Kidney capillary endothelial cell (primary cell): ENCODE measurements at places on chromosomes 13 and 19.
A peak's percentile ranks its signal among the peaks of the same experiment; 100 is the strongest.

DNA sequence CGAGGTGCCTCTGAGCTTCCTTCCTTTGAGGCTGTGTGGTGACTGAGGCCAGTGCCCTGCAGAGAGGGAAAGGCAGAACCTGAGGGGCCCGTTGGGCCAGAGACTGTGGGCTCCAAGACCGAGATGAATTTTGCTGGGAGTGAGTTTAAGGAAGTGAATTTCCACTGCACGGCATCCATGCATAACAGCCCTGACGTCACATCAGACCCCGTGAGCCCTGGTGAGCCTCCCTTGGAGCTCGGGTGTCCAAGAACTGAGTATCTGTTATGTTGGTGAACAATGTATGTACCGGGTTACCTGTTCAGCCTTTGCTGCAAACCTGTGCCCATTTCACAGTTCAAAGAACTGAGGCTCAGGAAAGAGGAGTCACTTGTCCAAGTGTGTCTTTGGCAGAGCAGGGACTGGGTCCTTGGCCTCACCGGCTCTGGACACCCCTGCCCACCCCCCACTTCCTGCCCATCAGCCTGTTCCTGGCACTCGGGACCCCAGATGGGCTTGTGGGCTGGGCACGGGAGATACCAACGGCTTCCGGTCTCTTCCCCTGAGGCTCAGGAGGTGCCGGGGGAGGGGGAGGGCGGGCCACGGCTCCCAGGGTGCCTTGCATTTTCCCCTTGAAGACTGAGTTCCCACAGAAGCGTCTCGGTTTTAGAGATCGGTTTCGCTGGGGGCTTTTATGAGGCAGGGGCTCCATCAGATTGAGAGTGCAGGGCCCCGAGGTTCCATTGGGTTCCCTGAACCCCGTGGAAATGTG is 33.7 kb downstream of the NFILZ start:
- DNase-seq: no peak

DNA sequence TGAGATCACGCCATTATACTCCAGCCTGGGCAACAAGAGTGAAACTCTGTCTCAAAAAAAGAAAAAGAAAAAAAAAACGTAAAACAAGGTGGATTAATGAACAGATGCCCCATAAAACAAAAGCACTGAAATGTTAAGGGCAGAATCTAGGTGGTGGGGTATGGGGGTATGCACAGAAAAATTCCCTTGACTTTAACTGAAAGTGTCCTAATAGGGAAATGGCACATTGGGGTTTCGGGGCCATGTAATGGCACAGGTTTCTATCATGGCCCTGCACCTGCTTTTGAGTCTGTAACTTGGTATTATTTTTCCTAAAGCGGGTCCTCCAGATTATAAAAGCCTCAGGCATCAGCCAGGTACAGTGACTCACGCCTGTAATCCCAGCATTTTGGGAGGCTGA is 16.2 kb downstream of the NOP53 start:
- no peak for DNase-seq

DNA sequence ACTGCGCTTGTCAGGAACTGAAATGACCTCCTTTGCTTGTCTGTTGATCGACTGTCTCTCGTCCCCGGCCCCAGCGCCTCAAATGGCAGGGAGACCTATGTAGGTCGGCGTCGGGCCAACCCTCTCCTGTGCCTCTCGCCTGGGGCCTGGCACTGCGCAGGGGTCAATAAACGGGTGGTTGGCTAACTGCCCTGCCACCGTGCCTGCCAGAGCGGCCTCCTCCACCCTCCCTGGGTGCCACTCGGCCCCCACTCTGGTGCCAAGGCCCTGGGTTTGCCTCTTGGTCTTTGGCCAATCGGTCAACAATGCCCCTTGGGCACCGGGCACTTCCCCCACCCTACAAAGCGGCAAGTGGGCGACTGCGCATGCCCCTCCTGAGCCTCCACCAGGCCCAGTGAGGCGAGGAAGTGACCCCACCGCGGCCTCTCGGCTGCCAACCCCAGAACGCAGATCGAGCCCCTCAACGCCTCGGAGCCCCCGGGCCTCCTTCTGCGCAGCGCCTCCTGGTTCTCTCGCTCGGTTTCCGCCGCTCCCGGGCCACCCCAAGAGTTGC is 1.1 kb downstream of the KEAP1 start:
- DNase-seq: peak; percentile 38

DNA sequence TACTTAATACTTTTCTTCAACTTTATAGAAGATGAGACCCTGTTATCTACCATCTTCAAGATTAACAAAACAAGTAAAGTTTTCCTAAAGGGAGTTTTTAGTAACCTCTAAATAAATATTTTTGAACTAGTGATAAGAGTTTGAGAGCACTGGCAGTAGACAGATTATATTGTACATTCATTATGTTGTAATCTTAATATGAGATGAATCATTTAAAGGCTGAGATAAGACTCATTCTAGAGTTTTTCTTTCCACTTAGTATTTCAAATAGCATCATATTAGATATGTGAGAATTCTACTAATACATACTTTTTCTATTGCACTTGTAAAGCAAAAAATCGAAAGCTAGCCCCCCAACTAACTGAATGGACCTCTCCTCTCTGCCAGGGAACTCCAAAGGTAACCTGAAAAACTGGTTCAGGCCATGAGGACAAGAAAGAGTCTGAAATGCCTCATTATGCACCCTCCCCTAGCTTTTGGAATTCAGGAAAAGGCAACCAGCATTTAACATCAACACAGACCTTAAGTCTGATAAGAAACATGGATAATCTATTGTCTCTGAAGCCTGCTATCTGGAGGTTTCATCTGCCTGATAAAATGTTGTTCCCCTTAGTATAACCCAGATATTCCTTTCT is 875.4 kb upstream of the SLC10A2 start:
- DNase-seq: no peak

GRCh38 chr13:64371461-64371860 is 2858.7 kb downstream of the PCDH9 start:
- no peak for DNase-seq

DNA sequence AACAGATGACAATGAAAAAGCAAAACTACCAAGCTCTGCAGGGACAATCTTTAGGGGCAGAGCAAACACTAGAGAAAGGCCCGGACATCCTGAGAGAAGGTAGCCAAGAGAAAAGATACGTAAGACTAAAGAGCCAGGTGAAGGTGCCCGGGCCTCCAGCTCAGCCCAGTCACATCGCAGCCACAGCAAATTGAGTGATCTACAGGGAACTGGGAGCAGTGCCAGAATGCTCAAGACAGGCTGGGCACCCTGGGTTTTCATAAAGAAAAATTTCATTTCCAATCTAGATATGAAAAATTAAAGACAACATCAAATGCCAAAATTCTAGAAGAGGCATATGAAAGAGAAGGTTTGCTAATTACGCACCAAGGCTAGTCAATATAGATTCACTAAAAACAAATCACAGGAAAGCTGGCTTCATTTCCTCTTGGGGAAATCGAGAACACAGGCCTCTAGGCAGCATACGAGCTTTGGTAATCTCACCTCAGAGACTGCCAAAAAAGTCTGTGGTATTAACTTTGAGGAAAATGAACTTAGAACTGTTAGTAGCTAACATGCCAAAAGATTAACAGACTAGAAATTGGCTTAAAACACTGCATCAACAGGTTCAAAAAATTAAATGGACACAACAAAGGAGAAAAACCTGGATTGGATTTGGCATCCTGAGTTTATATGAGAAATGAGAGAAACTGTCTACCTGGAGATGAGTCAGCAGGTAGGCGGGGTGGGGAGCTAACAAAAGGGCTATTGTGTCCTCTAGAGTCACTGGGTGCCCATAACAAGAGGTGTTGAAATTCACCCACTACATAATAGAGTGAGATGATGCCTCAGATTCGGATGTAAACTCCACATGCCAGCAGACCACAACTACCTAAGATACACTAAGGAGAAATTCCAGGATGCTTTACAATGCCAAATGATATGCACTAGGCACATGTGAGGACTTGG is 6.6 kb downstream of the ANKRD10 start:
- DNase-seq: no peak

DNA sequence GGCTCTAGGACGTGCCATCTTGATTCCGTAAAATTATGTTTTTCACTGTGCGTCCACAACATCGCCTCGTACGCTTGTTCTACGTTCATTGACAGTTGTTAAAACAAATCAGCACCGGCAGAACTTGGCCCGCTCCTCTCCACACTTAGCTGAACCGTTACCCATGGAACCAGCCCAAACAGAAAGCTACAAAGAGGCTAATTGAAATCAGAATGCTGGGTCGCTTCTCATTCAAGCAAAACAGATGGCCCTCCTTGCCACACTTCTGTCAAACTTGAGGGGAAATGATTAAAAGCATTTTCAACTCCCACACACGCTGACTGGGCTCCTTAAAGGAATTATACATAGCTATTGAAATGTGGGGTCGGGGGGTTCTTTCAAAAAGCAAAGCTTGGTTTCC is 71.6 kb downstream of the TM9SF2 start:
- DNase-seq: no peak

DNA sequence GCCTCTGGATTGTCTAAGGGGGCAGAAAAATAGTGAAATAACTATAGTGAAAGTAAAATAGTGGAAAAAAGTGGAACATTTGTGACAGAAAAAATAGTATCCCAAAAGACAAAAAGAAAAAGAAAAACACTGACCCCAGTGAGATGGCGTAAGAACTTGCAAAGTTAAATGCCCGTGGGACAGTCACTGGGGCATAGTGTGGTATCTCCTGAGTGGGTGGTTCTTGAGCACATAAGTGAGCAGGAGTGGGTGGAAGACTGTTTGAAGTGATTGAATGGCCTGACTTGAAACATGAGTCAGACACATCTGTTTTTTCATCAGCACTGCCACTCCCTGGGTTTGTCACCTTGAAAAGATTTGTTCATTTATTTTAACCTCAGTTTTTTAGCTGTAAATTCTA is 2.5 kb downstream of the ZNF430 start:
- no peak for DNase-seq

GRCh38 chr13:109152941-109153340 is 523.5 kb downstream of the MYO16 start:
- no peak for DNase-seq

DNA sequence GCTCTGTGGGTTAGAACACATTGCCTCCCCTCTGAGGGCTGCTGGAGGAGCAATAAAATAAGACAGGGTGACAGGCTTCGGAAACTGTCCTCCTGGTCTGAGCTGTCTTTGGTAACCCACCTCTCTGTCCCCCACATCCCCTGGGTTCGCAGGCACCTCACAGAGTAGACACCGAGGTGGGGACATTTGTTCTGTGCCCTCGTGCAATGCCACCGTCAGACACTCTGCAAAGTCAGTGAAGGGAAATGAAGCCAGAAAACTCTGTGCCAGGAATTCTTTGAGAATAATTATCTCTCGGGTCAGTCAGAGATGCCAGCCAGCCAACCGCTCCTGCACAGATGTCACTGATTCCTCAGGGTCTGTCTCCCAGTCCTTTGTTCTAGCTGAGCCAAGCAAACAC is 493.6 kb downstream of the FOXO1 start:
- no peak for DNase-seq

DNA sequence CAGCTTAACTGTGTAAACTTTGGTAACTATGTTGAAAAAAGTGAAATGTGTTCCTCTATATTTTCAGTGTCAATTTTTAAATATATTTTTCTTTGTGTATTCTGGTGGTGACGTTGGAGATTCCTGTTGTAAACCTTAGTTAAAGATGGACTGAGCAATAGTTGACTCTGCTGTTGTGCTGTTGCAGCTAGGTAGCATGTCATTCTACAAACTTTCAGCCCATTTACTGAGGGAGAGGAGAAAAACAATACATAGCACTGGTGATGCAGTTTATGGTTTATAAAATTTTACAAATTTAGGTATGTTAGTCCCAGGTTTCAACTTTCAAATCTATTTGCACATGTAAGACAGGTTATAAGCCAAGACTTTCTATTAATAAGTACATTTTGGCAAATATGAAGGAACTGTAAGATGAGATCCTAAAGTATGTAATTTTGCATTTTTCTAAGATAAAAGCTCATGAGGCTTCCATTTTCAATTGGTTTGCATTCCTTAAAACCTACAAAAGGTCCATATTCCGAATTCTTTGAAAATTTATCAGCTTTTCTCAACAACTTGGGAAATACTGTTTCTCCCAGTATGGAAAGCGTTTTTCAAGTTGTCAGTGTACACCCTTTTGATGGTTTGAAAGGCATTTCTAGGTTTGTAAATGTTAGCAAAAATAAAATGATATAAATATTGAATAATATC is 1.5 kb downstream of the NDFIP2 start:
- no peak for DNase-seq

DNA sequence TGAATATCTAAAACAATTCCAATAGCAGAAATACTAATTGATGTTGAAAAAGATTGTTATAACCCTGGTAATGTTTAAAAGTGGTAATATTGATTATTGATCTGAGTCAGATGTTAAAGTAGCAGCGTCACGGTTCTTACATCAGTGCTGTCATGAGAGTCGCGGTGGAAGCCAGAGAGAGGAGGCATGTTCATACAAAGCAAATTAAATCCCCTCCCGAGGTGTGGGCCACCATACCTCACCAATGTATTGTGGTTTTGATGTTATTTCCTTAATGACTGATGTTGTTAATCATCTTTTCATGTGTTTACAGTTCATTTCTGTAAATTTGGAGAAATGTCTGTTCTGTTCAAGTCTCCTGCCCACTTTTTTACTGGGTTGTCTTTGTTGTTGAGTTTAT is 11.2 kb downstream of the ZNF317 start:
- DNase-seq: no peak

DNA sequence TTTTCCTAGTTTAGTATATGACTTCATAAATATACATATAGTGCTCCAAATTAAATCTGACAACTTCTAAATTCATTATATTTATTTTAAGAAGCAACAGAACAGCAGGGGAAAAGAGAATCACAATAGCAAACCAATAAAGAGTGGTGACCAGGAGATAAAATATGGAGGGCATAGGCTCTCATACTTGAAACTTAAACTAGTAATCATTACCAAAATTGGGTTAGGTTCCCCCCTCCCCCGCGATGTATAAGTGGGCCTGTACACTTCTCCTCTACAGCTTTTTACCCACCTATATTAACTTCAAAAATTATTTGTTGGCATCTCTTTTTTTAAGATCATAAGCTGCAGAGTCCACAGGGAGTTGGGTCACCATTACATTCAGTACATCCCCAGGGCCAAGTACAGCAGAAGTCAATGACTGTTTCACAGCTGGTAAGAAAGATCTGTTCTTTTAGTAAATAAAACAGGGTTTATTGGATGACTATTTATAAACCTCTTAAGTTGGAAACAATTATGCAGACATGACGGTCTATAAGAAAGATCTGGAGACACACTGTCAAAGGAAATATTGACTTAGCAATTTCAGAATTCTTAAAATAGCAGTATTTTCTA is 29.4 kb downstream of the KLF12 start:
- DNase-seq: no peak

DNA sequence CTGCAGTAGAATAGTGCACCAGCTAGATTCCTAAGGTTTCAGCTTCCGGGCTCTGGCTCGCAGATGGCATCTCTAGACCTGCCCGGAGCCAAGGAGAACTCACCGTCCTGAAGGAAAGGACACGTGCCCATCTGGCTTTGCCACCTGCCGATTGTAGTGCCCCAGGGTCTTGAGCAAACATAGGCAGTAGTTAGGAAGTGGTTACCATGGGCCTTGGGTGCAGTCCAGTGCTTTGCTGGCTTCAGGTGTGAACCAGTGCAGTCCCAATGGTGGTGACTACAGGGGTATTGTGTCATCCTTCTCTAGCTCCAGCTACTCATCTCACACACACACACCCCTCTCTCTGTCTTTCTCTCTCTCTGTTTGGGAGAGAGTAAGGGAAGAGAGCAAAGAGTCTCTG is 61.4 kb upstream of the TEX29 start:
- DNase-seq: no peak
